ENCODE measurements at places on chromosomes 7 and 10.

GRCh38 chr7:148698007-148698396, 701 bp upstream of the CUL1 start:
- DNase-seq = no peak

GRCh38 chr10:114975091-114975490, 37.1 kb downstream of the TRUB1 start:
- no peak for DNase-seq

GRCh38 chr7:35418716-35419390, 165.0 kb upstream of the TBX20 start:
- DNase-seq = peak; percentile 70

GRCh38 chr10:52499281-52499680, 185.2 kb downstream of the DKK1 start:
- DNase-seq = no peak

DNA sequence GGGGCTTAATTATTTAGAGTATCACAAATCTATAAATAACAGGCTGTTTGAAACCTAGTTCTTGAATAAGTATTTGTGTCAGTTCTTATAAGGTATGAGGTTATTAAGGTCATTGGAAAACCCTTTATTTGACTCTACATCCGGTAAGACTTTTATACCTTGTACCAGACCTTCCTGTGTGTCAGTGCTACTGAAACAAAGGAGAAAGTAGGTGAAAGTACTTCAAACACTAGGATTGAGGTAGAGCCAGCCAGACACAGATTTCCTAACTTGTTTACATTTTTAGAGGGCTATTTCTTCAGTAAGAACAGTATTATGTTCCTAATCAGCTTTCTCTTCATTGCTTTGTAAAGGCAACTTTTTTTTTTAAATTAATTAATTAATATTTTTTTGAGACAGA, 93.9 kb downstream of the ZNRF2 start:
- no peak for DNase-seq

DNA sequence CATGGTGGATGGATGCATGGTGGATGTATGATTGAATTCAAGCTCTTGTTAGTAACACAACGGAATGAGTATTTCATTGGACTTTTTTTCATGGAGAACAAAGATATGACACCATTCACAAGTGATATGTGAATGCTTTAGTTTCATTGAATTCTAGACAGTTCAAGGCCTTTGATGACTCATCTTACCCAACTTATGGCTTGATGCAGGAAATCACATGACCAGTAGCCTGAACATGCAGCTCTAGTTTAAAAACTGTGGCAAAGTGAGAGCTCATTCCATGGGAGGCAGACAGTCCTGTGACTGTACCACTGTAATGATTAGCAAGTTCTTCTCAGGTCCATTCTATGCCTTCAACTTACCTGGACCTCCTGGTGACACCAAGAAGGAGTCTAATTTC, 1239.3 kb downstream of the TYW1 start:
- DNase-seq = no peak

- no peak for DNase-seq
These were observed 75.3 kb downstream of the POLL start for GRCh38 chr10:101512738-101513137.

All from right atrium auricular region (tissue), 2 donors.